ENCODE measurements at places on chromosomes 5 and 9. TPM values are rescaled to one million over a fixed set of nuclear protein-coding genes. Genes with fewer than 3 reads are reported as not detected.

DNA sequence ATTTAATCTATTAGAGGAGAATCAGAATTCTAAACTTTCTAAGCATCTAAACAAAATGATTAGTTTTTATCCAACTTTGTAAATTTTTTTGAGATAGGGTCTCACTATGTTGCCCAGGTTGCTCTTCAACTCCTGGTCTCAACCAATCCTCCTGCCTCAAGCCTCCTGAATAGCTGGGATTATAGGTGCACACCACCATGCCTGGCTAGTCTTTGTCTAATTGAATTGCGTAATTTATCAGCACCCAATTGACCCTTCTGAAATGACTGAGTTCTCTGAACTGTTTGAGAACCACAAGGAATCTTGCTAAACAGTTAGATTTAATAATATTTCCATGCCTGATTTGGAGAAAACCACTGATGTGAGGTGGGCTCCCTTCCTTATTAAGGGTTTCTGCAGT lies 75.7 kb downstream of the PJA2 start:
- no peaks in the 10 kb centered on the region for H3K27me3 ChIP-seq
- DNase-seq = no peak
- H3K36me3 ChIP-seq = no peaks in the 10 kb centered on the region
- H3K4me1 ChIP-seq = peaks cover 14% of the 10 kb centered on the region

- no peaks in the 10 kb centered on the region for H3K36me3 ChIP-seq
- DNase-seq = no peak
- H3K4me1 ChIP-seq = peaks cover 8% of the 10 kb centered on the region
- no peak overlapping the region for H3K4me3 ChIP-seq
These were observed 66.9 kb downstream of the HMCN2 start for GRCh38 chr9:130332384-130332926.

DNA sequence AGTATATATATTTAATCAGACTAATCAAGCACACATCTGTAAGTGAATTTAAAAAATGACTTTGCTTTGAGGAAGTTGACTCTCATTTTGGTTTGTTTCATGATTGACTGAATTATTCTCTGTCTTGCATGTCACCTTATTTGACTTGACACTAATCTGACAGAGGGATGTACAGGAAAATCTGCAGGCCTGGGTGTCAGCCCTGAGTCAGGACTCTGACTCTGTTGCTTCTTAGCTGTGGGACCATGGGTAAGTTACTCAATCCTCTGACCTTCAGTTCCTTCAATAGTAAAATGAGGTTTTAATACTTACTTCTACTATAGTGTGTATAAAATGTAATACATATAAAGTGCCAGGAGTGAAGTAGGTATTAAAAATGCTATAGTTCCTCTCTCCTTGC lies 415.9 kb downstream of the ARHGEF28 start:
- H3K27ac ChIP-seq = no peak overlapping the region
- H3K4me3 ChIP-seq = no peak overlapping the region
- no peaks in the 10 kb centered on the region for H3K36me3 ChIP-seq
- no peaks in the 10 kb centered on the region for H3K4me1 ChIP-seq
- DNase-seq = no peak

DNA sequence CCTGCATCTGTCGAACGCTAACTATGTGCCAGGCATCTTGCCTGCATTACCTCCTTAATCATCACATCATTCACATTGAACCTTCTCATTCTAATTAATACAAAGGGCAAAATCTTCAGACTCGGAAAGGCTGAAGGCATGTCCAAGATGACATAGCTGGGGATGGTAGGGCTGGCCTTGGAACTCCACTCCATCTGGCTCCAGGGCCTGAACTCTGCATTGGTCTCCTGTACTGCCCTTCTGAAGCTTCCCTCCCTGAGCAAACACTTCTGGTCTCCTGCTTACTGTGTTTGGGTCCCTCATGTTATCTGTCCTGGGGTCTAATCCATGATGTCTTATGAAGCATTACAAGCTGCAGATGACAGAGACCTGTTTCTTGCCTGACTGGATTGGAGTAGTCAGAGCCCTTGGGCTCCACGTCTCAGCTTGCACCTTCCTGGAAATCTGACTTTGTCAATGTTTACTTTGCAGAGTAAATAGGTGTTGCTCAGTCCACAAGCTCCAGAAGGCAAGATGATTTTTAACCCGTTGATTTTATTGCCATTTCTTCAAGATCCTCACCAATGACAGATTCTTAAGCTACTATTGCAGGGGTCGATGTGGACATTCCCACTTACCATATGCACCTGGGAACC lies 106.1 kb downstream of the GALNT10 start:
- H3K27ac ChIP-seq = no peak overlapping the region
- DNase-seq = no peak
- H3K27me3 ChIP-seq = no peaks in the 10 kb centered on the region
- H3K4me3 ChIP-seq = no peak overlapping the region
- no peaks in the 10 kb centered on the region for H3K4me1 ChIP-seq

The WDR31 gene
- 15.0 TPM for total RNA-seq

The PCDHGA8 gene
- total RNA-seq = 0.55 TPM

- H3K36me3 ChIP-seq = no peaks in the 10 kb centered on the region
- no peak overlapping the region for H3K27ac ChIP-seq
- no peaks in the 10 kb centered on the region for H3K4me1 ChIP-seq
- H3K27me3 ChIP-seq = no peaks in the 10 kb centered on the region
- H3K4me3 ChIP-seq = no peak overlapping the region
These were observed 154.1 kb downstream of the SEMA6A start for GRCh38 chr5:116420540-116420939.

The HMGXB3 gene
- 53.1 TPM for total RNA-seq

The PCDHA12 gene
- total RNA-seq = 0.35 TPM

The TLR4 gene
- 43.5 TPM for total RNA-seq

The GFPT2 gene
- total RNA-seq = 10.6 TPM

The SLC6A19 gene
- not detected for total RNA-seq

The FCN2 gene
- 34.1 TPM for total RNA-seq

DNA sequence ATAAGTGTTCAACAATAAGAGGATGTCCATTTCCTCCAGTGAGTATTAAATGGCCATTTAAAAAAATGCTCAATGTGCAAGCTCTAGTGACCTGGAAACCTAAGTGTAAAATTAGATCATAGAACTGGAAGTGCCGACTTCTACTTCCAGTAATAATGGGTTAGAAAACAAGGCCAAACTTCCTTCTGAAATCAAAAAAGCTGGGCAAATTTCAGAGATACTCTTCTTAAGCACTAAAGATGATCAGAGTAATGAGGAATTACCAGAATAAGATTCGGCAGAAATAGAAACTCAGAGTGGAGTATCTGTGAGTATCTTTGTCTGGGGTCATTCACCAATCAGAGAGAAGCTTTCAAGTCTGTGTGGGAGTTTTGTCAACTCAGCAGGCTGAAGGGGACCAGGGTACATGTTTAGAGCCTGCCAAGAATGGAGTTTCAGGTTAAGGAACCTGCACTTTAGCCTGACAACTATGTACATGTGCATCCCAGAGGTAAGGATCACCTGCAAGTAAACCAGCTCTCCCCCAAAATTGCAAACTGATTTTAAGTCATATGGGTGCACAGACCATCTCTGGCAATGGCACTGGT lies 17.1 kb downstream of the FCN2 start:
- no peaks in the 10 kb centered on the region for H3K36me3 ChIP-seq
- no peaks in the 10 kb centered on the region for H3K27me3 ChIP-seq
- peaks cover 35% of the 10 kb centered on the region for H3K4me1 ChIP-seq
- DNase-seq = no peak
- H3K27ac ChIP-seq = no peak overlapping the region

- no peak for DNase-seq
- H3K36me3 ChIP-seq = no peaks in the 10 kb centered on the region
- no peaks in the 10 kb centered on the region for H3K4me1 ChIP-seq
- no peaks in the 10 kb centered on the region for H3K27me3 ChIP-seq
- no peak overlapping the region for H3K27ac ChIP-seq
- no peak overlapping the region for H3K4me3 ChIP-seq
These were observed 118.0 kb upstream of the ICE1 start for GRCh38 chr5:5304361-5305020.

The CNTNAP3B gene
- total RNA-seq = 6.6 TPM

GRCh38 chr9:83359039-83359438 lies 179.2 kb downstream of the FRMD3 start:
- H3K27me3 ChIP-seq = no peaks in the 10 kb centered on the region
- H3K4me3 ChIP-seq = no peak overlapping the region
- DNase-seq = no peak
- no peaks in the 10 kb centered on the region for H3K36me3 ChIP-seq

DNA sequence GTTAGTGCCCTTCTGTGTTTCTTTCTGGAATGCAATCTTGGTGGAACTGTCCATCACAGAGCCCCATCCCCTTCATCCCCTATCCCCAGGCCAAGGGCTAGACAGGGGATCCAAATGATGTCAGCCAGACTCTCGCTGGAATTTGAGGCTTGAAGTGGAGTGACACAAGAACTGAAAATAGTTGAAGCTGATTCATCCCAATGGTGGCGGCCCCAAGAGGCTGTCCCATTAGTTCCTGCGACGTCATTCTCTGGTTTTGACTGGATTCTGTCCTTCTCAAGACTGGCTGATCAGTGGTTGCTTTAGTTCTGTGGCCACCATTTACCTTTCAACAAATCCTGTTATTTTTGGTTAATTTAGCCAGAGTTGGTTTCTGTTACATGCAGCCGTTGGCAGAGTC lies 59.9 kb downstream of the SUB1 start:
- H3K27me3 ChIP-seq = no peaks in the 10 kb centered on the region
- no peak overlapping the region for H3K4me3 ChIP-seq
- no peak for DNase-seq
- no peaks in the 10 kb centered on the region for H3K36me3 ChIP-seq

DNA sequence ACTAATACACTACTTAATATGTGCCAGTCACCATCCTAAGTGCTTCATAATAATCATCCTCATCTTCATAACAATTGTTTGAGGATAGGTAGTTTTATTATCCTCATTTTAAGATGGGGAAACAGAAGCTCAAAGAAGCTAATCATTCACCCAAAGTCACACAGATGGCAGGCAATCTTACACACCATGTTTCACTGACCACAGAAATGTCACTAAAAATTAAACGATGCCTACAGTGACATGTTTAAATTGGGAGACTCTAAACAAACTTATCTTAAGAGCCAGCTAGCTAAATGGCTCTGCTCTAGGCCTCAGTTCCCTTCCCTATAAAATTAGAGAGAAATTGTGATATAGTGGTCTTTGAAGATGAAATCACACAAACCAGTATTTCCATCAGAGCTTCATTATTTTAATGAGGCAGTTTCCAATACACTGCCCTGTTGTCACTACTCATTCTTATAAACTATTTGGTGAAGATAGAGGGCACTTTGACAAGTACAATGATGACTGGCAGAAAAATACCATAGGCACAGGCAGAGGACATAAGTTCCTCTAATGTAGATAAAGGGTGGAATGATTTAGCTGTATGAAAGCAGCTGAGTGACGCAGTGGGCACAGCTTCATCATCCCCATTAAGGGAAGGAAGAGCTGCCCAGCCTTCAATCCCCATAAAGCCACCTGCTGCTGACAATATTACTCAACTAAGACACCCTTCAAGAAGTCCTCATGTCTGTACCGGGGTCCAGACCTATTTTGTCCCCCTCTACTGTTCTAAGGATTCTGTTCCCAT lies 224.1 kb downstream of the ACTL7B start:
- H3K36me3 ChIP-seq = no peaks in the 10 kb centered on the region
- H3K4me3 ChIP-seq = no peak overlapping the region
- no peak overlapping the region for H3K27ac ChIP-seq
- H3K4me1 ChIP-seq = no peaks in the 10 kb centered on the region
